AG04450 (cell line): ENCODE measurements at places on chromosomes 3 and 15.

DNA sequence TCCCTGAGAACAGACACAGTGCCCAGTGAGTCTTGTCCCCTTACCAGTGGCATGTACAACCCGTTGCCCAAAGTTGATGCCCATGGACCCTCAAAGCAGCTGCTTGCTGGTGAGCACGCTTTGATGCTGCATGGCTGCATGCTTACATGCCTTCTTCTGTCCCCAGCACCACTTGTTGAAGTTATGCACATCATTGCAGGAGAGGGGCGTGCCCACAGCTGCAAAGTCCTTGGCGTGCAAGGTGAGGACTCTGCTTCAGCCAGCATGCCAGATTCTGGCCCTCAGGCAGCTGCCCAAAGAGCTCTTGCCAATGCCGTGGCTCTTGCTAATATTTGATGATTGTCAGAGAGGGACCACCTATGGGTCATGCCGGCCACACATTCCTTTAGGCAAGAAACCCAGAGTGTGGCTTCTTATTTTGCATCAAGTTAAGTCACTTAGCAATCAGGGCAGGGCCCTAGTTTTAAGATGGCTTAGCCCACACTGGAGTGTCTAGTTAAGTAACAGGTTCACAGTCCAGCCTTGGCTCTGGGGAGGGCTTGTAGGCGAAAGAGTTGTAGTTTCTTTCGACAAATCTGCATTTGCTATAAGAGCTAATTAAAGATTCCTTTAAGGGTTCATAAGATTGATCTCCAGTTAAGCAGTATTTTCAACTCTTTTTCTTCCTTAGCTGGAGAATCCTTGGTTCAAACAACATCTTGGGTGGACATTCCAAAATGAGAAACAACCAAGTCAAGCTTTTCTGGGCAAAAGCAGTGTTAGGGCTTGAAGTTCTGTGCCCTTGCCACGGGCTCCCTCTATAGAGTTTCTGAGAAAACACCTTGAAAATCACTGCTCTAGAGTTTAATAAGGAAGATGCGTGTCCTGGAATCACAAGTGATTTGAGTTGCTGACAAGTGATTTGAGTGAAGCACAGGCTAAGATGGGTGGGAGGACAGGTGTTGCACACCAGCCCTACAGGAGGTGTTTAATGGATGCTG is 128.6 kb downstream of the SLCO3A1 start:
- no peak for DNase-seq

- DNase-seq: no peak
Observed at GRCh38 chr3:14799146-14799545, 19.6 kb upstream of the FGD5 start.

- DNase-seq: no peak
Observed at GRCh38 chr3:112860898-112861297, 14.2 kb upstream of the CD200R1L start.

DNA sequence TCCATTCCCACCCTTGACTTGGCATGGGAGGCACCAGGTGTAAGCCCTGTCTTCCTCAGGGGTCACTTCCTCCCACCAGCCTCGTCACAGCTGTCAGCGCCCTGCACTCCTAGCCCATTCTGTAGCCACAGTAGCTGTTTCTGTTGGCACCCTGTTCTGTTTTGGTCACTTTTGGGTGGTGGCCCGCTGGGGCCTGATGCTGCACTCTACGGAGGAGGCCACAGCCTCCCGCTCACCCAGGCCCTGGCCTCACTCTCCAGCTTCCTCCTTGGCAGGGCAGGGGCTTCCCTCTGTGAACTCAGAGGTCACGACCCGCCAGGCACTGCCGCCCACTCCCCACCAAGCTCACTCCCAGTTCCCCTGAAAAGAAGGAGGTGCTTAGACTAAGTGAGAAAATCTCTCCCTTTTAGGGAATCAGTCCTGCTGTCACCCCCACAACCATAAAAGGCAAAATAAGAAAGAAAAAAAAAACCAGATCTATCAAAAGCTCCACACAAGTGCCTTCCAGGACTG is 68.4 kb downstream of the MGLL start:
- no peak for DNase-seq

GRCh38 chr3:186996356-186996755 is 66.0 kb downstream of the ST6GAL1 start:
- no peak for DNase-seq
